ENCODE measurements at places on chromosomes 5 and 9. TPM values are rescaled to one million over a fixed set of nuclear protein-coding genes. Genes with fewer than 3 reads are reported as not detected.

GRCh38 chr5:130885691-130886090, 279.4 kb downstream of the HINT1 start:
- DNase-seq = no peak

DNA sequence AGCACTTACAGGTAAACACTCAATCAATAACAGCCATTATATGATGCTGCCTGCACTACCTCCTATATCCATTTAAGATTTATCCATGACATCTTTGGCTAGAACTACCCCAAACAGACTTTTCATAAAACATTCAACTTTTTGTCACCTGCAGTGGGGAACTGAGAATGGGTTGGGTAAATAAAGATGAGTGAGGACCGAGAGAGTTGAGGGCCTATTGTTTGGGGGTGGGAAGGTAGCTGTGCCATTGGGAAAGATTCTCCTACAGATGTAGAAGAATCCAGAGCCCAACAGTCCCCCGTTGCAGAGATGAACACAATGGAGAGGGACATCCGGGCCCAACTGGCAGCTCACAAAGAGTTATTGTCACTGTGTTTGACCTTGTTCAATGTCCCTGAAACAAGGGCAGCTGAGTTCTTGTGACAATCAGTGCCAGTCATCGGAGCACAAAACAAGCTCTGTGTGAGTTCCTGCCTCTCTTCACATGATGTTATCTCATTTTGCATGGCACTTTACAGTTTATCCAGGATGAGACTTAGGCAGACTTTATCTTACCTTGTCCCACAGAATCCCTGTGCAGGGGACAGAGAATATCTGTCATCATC, 11.5 kb upstream of the SLC31A2 start:
- DNase-seq = no peak

GRCh38 chr5:95424526-95424925, 33.4 kb downstream of the FAM81B start:
- DNase-seq = no peak

GRCh38 chr5:78221964-78222451, 72.5 kb downstream of the AP3B1 start:
- no peak for DNase-seq

- DNase-seq = no peak
Measured at GRCh38 chr9:69571032-69571431, 101.1 kb downstream of the APBA1 start.

DNA sequence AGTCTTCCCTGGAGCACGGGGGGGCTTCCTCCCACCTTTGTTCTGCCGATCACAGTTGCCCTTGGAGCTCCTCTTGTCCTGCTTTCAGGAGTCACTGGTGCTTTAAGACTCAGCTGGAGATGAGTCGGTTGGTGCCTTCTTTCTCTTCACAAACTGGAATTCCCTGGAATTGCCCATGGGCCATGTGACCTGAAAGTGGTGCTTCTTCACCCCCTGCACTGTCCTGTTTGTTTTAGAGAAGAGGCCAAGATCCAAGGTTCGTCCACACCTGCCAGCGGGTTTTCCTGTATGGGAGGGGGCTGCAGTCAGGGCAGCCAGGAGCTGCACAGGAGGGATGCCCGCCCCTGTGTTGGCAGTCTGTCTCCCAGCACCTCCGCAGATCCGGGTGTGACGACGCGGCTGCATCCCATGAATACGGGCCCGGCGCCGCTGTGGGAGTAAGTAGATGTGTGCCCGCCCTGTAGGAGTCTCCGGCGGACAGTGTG, 9.5 kb upstream of the MRPS2 start:
- DNase-seq = peak; percentile 2

- no peak for DNase-seq
Measured at GRCh38 chr5:124907098-124907644, 160.7 kb upstream of the ZNF608 start.

DNA sequence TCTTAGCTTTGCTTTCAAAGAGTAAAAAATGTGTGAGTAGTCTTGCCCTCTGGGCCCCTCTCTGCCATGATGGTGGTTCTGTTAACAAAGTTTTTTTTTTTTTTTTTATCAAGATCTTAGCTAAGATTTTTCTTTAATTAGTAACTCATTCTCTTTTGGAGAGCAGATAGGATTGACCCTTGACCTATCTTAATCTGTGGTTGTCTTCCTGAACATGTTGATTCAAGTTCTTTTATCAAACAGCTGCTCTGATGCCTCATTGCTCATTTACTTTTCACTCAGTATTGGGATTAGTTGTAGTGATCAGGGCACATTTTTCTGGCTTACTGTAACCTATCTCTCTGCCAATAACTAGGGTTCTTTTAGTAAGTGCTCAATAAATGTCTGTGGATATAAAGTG, 106.3 kb downstream of the PCSK5 start:
- DNase-seq = no peak

DNA sequence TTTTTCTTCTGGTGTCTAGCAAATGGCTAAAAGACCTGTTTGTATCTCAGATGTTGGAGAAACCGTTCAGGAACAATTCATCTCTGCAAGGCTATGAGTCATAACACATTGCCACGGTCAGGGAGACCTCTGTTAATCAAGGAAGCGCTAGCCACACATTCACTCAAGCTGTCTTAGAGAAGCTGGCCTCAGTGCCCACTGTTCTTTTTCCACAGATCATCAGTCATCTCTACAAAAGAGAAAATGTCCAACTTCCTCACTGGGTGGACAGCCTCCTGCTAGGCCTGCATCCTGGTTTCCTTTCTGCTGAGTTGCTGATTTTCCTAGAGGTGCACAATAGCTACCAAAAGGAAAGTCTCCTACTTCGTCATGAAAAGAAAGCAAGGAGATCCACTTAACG, 360.5 kb downstream of the BNC2 start:
- DNase-seq = no peak

DNA sequence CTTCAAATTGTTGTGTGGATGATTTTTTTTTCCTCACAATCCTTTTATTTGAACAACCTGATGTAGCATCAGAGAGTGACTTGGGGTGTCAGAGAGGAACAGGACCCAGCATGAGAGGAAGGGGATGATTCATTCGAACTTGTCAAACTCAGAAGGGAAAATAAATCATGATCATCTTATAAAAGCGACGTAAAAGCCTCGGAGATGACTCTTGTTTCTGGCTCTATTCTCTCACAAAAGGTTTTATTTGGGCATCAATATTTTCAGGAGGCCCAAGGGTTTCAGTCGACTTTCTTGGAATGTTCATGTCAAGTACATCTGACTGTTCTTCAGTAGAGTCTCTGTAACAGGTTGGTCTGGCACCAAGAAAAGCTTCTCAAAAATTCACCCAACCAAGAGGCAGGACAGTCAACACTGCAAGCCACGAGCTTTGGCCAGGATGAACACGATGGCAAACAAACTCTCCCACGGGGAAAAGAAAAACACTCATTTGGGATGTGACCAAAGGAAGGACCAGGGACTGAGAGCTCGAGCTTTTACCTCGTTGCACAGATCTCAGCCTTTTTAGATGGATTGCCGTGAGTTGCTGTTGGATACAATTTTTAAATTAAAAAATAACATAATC, 55.1 kb downstream of the ANKH start:
- DNase-seq = no peak

GRCh38 chr9:124854822-124855221, 1.6 kb downstream of the WDR38 start:
- no peak for DNase-seq

DNA sequence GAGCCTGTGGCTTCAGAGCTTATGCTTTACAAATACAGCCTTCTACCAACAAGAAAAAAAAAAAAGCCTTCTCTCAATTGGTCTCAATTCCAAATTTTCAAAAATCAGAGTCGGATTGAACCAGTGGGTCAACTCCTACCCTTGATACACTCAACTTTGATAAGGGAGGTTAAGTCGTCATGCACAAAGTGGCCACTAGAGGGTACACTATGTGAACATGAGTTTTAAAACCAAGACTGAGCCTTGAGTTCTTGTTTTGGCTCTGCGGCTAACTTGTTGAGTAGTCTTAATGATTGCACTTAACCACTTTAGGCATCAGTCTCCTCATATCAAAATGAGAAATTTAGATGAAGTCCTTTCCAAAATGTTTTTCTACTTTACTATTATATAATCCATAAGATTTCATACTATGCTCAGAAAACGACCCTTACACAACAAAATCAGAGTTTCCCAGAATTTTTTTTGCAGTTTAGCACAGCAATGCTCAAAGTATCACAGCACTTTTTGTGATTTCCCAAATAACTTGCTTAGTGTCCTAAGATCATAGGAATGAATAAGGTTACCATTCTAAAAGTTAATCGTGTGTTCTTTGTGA, 92.9 kb upstream of the MTAP start:
- peak; percentile 70 for DNase-seq

- no peak for DNase-seq
Measured at GRCh38 chr5:176631383-176632200, 1.1 kb downstream of the EIF4E1B start.

DNA sequence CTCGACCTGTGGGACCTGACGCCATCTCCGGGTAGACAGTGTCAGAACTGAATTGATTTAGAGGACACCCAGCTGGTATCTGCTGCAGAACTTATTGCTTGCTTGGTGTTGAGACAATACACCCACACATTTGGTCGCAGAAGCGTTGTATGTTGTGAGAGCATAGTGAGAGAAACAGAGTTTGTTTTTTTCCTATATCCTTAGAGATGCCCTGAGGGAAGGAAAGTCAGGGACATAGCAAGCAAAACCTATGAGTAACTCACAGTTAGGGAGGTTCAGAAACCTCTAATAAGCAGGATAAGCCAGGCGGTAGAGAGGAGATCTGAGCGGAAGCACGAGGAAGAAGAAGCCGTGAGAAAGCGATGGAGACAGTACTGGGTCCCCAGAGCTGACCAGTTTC, 59.8 kb downstream of the PTCD2 start:
- no peak for DNase-seq

DNA sequence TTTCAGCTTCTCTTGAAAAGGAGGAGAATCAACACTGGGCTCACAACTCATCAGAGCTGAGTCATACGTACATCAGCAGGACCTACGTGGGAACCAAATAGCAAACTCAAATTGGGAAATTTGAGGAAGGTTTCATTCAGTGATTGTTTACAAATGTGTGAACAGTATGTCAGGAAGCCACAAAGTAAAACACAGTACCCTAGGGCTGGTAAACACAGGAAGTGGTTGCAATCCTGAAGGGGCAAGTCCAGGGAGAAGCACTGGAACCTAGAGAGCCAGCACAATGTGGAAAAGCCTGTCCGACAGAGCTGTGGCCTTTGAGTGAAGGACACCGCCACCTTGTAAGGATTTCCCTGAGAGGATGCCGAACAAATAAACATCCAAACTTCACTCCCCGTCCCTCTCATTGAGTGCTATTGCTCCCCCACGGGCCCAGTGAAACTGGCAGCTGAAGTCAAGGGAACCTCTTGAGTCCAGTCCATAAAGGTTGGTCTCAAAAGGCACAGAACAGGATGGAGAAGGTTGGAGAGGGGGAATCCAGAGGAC, 26.7 kb upstream of the RICTOR start:
- DNase-seq = no peak

DNA sequence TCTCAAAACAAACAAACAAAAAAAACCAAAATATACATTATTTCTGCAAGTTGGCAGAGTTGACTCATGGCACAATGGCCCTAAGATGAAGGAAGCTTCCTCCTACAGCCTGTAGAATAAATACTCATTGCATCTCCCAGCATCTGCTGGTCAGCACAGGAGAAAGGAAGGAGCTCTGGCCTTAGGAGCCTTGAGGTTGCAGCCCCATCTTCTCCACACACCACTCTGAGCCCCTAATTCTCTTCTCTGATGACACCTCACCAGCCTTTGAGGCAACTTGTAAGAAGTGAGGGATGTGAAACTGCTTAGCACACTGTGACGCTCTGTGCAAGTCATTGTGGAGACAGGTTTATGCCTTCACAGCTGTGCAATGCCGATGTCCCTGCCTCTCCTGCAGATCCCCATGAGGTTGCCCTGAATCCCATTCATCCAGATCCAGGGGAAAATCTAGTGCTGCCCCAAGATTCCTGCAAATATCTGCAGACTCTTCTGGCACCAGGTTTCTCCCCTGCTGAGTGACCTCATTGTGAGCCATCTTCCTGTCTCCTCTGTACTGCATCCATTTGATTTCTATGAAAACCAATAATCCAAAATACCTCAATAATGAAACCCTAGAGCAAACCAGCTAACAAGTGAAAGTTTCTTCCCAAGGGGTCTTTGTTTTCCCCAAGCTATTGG, 65.3 kb upstream of the TGFBR1 start:
- DNase-seq = no peak

DNA sequence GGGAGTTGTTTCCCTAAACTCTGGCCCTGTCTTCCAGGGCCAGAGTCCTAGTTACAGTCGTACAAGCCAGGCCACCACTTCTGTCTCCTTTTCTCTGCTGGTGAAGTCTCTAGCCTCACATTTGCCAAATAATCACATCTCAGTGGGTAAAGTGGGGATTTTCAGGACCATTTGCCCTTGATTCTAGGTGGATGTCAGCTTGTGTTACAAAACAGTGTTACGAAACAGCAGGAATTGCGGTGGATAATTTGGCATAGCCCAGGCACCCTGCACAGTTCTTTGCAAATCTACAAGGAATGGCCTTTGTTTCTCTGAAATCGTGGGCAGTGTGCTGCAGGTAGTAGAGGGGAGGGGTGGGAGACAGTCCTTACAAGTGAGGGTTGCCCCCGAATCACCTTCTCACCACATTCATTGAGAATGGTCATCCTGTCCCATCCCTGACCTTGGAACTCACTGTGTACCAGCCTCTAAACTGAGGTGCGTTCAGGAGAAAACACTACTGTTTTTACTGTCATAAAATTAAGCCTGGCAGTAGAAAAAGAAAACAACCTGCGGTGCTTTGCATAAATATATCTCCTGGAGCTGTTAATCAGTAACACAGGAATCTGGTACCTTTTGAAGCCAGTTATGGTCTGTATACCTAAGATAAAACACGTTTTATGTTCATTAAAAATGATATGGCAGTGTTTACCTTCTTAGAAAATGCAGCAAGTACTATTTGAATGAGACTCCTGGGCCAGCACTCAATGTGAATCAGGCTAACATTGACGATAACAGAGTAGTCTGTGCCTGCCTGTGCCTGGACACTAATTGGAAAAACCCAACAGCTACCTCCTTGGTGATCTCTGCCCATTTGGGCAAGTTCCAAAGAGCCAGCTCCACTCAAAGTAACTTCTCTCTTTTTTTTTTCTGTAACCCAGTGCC, 44.3 kb downstream of the CYSTM1 start:
- DNase-seq = no peak

DNA sequence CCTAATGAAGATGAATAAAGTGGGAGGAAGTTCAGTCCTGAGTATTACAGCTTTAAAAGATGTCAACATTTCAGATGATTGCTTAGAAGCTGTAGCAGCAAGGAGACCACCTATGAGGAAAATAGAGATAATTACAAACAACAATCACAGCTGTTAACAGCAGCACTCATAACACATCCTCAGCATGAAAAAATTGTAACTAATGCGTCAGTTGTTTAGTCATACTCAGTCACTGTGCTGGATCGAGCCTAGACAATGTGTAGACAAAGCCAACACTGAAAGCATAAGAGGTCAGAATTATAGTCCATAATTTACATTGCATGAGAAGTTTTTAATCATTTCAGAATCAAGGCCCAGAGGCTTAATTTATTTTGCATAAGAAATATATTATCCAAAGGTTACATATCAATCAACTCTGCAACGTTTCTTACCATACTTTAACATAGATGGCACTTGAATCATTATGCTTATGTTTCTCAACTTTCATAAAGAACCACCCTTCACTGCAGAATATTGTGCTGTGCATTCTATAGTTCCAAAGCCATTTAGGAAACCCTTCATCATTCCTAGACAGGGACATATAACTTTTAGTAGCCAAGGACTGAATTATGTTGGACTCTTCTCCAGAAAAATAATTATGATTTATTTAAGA, 60.2 kb upstream of the HAPLN1 start:
- no peak for DNase-seq

IL33 gene
- not detected for total RNA-seq

PPP2R2B gene
- total RNA-seq = 11.4 TPM

HTR4 gene
- not detected for total RNA-seq

TNFSF8 gene
- total RNA-seq = not detected

All from glutamatergic neuron (in vitro differentiated cells).